Neural cell (in vitro differentiated cells): ENCODE measurements at places on chromosomes 2 and 18. TPM values are rescaled to one million over a fixed set of nuclear protein-coding genes. Genes with fewer than 3 reads are reported as not detected.

ATOH8 gene
- 0.92 and 1.6 TPM in 2 replicates for polyA plus RNA-seq

IL36B gene
- not detected in 2 replicates for polyA plus RNA-seq

SCN7A gene
- polyA plus RNA-seq: 0.09 and 0.10 TPM in 2 replicates

ALK gene
- 7.1 and 10.1 TPM in 2 replicates for polyA plus RNA-seq

CAVIN2 gene
- not detected in 2 replicates for polyA plus RNA-seq

NPHP1 gene
- polyA plus RNA-seq: 2.7 and 8.0 TPM in 2 replicates

LAMA1 gene
- polyA plus RNA-seq: 8.0 and 10.3 TPM in 2 replicates

DYNAP gene
- polyA plus RNA-seq: not detected in 2 replicates
